MCF 10A (cell line): ENCODE measurements at places on chromosomes 2 and 18. TPM values are rescaled to one million over a fixed set of nuclear protein-coding genes. Genes with fewer than 3 reads are reported as not detected.

CDH2 gene
- total RNA-seq = 14.6 and 15.1 TPM in 2 replicates

CHPF gene
- total RNA-seq = 81.2 and 105 TPM in 2 replicates

DNA sequence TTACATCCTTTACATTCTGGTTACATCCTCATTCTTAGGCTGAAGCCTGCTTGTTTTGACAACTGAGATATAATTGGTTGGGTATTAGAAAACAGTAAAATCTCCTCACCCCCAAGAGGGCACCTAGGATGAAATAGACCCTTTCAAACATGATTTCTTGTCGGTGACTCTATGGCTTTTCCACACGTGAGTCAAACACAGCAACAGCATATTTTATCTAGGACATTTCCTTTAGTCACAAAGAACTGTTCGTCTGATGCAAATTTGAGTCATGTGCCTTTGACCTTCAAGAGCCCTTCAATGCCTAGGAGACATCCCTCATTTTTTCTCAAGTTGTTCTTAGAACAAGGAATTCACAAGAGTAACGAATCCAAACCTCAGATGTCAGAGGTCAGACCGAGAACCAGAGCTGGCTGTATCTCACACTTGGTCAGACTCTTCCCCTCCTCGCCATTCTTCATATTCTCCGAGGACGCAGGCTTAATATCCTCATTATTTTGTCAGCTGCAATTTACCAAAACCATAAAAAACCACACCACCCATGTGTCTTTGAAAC lies 60.5 kb upstream of the ALKAL2 start:
- no peaks in the 10 kb centered on the region for H3K4me1 ChIP-seq
- no peak for DNase-seq
- H3K27ac ChIP-seq = no peak overlapping the region
- H3K4me3 ChIP-seq = no peak overlapping the region
- peaks cover 54% of the 10 kb centered on the region for H3K27me3 ChIP-seq

- H3K27me3 ChIP-seq = no peaks in the 10 kb centered on the region
- H3K4me1 ChIP-seq = peaks cover 17% of the 10 kb centered on the region
- H3K36me3 ChIP-seq = peaks cover 95% of the 10 kb centered on the region
- peak; percentile 88 for DNase-seq
- no peak overlapping the region for H3K4me3 ChIP-seq
Observed at GRCh38 chr18:23528580-23529472, 25.5 kb downstream of the RMC1 start.

- no peaks in the 10 kb centered on the region for H3K36me3 ChIP-seq
- no peaks in the 10 kb centered on the region for H3K4me1 ChIP-seq
- H3K4me3 ChIP-seq = no peak overlapping the region
- DNase-seq = no peak
- no peak overlapping the region for H3K27ac ChIP-seq
Observed at GRCh38 chr2:162069267-162069903, 4.6 kb downstream of the DPP4 start.

- no peaks in the 10 kb centered on the region for H3K4me1 ChIP-seq
- no peak overlapping the region for H3K27ac ChIP-seq
- H3K27me3 ChIP-seq = no peaks in the 10 kb centered on the region
- no peak for DNase-seq
- H3K36me3 ChIP-seq = no peaks in the 10 kb centered on the region
Observed at GRCh38 chr2:225090746-225091145, 48.5 kb upstream of the DOCK10 start.

RAB27B gene
- 32.2 and 73.5 TPM in 2 replicates for total RNA-seq

- H3K4me3 ChIP-seq = no peak overlapping the region
- peaks cover 10% of the 10 kb centered on the region for H3K4me1 ChIP-seq
- H3K36me3 ChIP-seq = no peaks in the 10 kb centered on the region
- H3K27ac ChIP-seq = no peak overlapping the region
- H3K27me3 ChIP-seq = no peaks in the 10 kb centered on the region
Observed at GRCh38 chr18:77139619-77140018, 7.0 kb upstream of the MBP start.

GRCh38 chr2:225112362-225113126 lies 70.3 kb upstream of the DOCK10 start:
- no peak overlapping the region for H3K27ac ChIP-seq
- no peaks in the 10 kb centered on the region for H3K27me3 ChIP-seq
- H3K4me1 ChIP-seq = no peaks in the 10 kb centered on the region
- no peak overlapping the region for H3K4me3 ChIP-seq
- no peak for DNase-seq

- H3K4me3 ChIP-seq = no peak overlapping the region
- DNase-seq = no peak
- no peaks in the 10 kb centered on the region for H3K27me3 ChIP-seq
- no peaks in the 10 kb centered on the region for H3K36me3 ChIP-seq
- no peak overlapping the region for H3K27ac ChIP-seq
- peaks cover 6% of the 10 kb centered on the region for H3K4me1 ChIP-seq
Observed at GRCh38 chr2:113137827-113138226, 10.4 kb downstream of the IL1RN start.

GRCh38 chr2:58508006-58508405 lies 266.9 kb upstream of the FANCL start:
- H3K27me3 ChIP-seq = no peaks in the 10 kb centered on the region
- H3K36me3 ChIP-seq = peaks cover 7% of the 10 kb centered on the region
- no peak overlapping the region for H3K27ac ChIP-seq
- no peak overlapping the region for H3K4me3 ChIP-seq

GRCh38 chr2:18484625-18485024 lies 75.8 kb downstream of the RDH14 start:
- no peaks in the 10 kb centered on the region for H3K27me3 ChIP-seq
- H3K27ac ChIP-seq = no peak overlapping the region
- no peak overlapping the region for H3K4me3 ChIP-seq
- no peak for DNase-seq
- peaks cover 5% of the 10 kb centered on the region for H3K4me1 ChIP-seq

- no peak for DNase-seq
- H3K27me3 ChIP-seq = no peaks in the 10 kb centered on the region
- H3K4me1 ChIP-seq = peaks cover 20% of the 10 kb centered on the region
- H3K36me3 ChIP-seq = peaks cover 46% of the 10 kb centered on the region
- H3K27ac ChIP-seq = no peak overlapping the region
Observed at GRCh38 chr2:36394804-36395203, 39.2 kb downstream of the CRIM1 start.

DNA sequence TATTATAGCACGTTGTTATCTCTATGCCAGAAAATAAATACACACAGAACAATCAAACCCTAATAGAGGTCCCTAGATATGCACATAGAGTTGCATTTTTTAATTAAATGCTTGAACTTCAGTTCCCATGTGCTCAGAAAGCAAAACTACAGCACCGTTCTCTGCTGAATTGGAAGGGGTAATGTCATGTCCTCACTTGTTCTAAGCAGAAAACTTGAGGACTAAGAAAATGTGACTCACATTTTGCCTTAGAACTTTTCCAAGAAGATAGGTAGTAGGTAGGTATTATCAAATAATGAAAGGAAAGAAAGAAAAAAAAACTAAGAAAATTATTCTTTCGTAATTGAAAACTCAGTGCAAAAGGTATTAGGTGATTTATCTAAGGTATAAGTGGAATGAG lies 607.3 kb downstream of the ERBB4 start:
- no peak overlapping the region for H3K27ac ChIP-seq
- H3K4me1 ChIP-seq = no peaks in the 10 kb centered on the region
- H3K36me3 ChIP-seq = no peaks in the 10 kb centered on the region
- H3K27me3 ChIP-seq = peaks cover 51% of the 10 kb centered on the region
- DNase-seq = no peak

GRCh38 chr2:127614246-127614645 lies 31.7 kb upstream of the GPR17 start:
- H3K27me3 ChIP-seq = no peaks in the 10 kb centered on the region
- H3K36me3 ChIP-seq = no peaks in the 10 kb centered on the region
- no peak overlapping the region for H3K4me3 ChIP-seq
- H3K4me1 ChIP-seq = peaks cover 13% of the 10 kb centered on the region
- H3K27ac ChIP-seq = no peak overlapping the region

- no peaks in the 10 kb centered on the region for H3K36me3 ChIP-seq
- no peaks in the 10 kb centered on the region for H3K4me1 ChIP-seq
- no peaks in the 10 kb centered on the region for H3K27me3 ChIP-seq
- H3K4me3 ChIP-seq = no peak overlapping the region
- DNase-seq = no peak
Observed at GRCh38 chr2:77831471-77831870, 309.3 kb upstream of the LRRTM4 start.

DNA sequence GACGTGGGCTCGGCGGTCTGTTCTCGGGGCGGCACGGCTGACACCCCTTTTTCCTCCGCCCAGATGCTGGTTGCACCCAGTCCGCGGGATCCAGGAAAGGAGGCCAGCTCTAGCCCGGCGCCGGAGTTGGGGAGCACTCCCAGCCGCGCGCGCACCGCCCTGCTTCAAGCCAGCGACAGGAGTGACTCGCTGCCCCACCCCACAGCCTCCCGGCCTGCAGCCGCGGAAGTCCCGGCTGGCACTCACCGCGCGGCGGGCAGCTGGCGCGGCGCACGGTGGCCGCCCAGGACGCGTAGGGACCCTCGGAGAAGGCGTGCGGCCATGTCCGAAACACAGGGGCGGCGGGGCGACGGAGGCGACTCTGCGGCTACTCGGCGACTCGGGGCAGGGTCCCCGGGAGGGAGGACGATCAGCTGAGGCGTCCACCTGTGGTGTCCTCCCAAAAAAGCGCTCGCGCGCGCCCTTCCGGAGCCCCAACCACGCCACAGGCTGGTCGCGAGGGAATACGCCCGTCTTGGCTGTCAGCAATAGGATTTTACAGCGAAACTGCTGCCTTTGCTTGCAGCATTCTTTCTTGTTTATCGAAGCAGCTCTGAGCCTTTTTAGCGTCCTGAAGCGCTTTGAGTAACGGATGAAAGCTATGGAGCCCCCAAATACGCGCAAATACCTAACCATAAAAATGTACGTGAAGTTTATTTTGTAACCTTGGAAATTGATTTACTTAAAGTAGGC lies at the start of gene ACADL:
ACADL (minus strand) TSS at position 507 of the 732 bp plus-strand sequence; CDS start at position 323, 184 bp downstream.
- no peak for DNase-seq
- H3K36me3 ChIP-seq = no peaks in the 10 kb centered on the region
- H3K4me3 ChIP-seq = no peak within 1 kb of the TSS

ALKAL2 gene
- not detected in 2 replicates for total RNA-seq

- H3K27ac ChIP-seq = peak overlapping the region; percentile 92
- peak overlapping the region; percentile 91 for H3K4me3 ChIP-seq
- H3K4me1 ChIP-seq = peaks cover 12% of the 10 kb centered on the region
- peaks cover 5% of the 10 kb centered on the region for H3K36me3 ChIP-seq
Observed at GRCh38 chr18:36066686-36067054, 689 bp downstream of the RPRD1A start.

GRCh38 chr2:65576278-65576677 lies 143.9 kb upstream of the SPRED2 start:
- peaks cover 4% of the 10 kb centered on the region for H3K36me3 ChIP-seq
- peaks cover 19% of the 10 kb centered on the region for H3K4me1 ChIP-seq
- H3K4me3 ChIP-seq = no peak overlapping the region
- H3K27ac ChIP-seq = peak overlapping the region; percentile 95

- H3K4me3 ChIP-seq = no peak overlapping the region
- no peaks in the 10 kb centered on the region for H3K27me3 ChIP-seq
- H3K4me1 ChIP-seq = peaks cover 9% of the 10 kb centered on the region
- no peaks in the 10 kb centered on the region for H3K36me3 ChIP-seq
- H3K27ac ChIP-seq = no peak overlapping the region
- no peak for DNase-seq
Observed at GRCh38 chr18:3966642-3967358, 488.3 kb downstream of the DLGAP1 start.

GYPC gene
- not detected in 2 replicates for total RNA-seq

DNA sequence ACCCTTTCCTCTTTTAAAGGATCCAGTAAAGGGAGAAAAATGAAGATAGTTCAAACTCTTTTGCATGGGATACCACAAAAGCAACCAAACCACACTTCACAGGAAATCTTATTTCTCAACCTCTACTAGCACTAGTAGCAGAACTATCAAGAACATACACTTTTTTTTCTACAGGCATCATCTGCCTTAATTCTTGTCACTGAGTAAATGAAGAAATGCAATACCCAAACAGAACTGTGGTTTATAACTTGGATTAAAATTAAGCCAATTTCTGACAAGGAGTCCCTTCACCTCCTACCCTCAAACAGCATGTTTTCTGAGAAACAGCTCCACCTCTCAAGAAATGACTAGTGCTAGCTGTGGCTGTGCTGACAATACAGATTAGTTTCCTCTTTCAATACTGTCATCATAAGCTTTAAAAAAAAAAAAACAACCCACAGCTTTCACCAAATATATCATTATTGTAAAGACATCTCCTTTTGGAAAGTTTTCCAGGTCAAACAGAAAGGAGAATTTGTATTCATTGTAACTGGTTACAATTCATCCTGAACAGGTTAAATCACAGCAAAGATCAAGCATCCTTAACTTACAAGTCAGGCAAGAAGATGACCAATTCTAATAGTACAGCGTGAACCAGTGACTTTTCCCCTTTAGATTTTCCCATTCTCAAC lies 44.4 kb downstream of the PTPN2 start:
- peaks cover 42% of the 10 kb centered on the region for H3K4me1 ChIP-seq
- H3K27me3 ChIP-seq = no peaks in the 10 kb centered on the region
- no peak overlapping the region for H3K4me3 ChIP-seq
- H3K36me3 ChIP-seq = peaks cover 40% of the 10 kb centered on the region
- peak; percentile 31 for DNase-seq
- H3K27ac ChIP-seq = peak overlapping the region; percentile 87

DNA sequence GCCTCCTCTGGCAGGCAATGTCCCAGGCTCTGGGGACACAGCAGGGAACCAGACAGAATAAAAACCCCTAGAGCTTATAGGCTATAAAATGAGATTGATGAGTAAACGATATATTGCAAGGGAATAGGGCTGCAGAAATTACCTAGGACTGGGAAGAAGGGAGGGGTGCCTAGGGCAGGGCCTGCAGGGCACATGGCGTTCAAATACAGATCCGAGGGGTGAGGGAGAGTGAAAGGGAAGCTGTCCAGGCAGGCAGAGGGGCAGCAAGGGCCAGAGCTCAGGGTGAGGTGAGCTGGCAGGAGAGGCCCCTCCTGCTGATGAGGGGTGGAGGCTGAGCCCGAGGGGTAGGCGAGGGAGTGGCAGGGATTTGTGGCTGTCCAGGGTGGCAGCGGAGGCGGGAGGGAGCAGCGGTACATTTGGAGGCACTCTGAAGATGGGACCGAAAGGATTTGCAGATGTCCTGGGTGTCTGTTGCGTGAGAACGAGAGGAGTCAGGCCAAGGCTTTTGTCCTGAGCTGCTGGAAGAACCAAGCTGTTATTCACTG lies 33.7 kb downstream of the KCNIP3 start:
- H3K36me3 ChIP-seq = no peaks in the 10 kb centered on the region
- peak overlapping the region; percentile 59 for H3K27ac ChIP-seq
- DNase-seq = no peak
- H3K4me3 ChIP-seq = no peak overlapping the region

BBS5 gene
- total RNA-seq = 9.0 and 12.7 TPM in 2 replicates

GRCh38 chr2:62382757-62383156 lies 123.2 kb downstream of the TMEM17 start:
- H3K4me1 ChIP-seq = no peaks in the 10 kb centered on the region
- no peak overlapping the region for H3K4me3 ChIP-seq
- H3K36me3 ChIP-seq = peaks cover 2% of the 10 kb centered on the region
- H3K27me3 ChIP-seq = no peaks in the 10 kb centered on the region
- H3K27ac ChIP-seq = no peak overlapping the region
- DNase-seq = no peak

DNA sequence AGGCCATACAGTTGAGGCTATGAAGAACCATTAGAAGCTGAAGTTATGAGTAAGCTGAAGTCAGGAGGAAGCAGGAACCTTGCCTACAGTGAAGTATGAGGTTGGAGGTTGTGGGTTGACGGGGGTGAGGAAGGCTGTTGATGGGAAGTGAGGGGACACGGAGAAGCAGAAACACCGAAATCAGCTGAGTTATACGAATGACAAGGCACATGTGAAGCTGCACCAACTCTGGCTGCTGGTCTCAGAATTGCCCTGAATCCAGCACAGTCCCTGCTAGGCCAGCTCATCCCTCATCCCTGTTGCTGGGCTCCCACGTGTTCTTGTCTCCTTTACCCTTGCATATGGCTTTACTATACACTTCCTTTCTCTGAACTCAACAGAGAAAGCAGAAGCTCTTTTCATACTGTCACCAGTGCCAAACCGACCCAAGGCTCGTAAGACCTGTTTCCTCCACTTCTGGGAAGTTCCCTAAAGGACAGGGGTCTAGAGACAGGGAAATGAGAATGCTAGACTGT lies 9.2 kb upstream of the TMEM247 start:
- no peak for DNase-seq
- no peaks in the 10 kb centered on the region for H3K4me1 ChIP-seq
- no peaks in the 10 kb centered on the region for H3K36me3 ChIP-seq
- H3K4me3 ChIP-seq = no peak overlapping the region
